ENCODE measurements at places on chromosomes 6 and 20. TPM values are rescaled to one million over a fixed set of nuclear protein-coding genes. Genes with fewer than 3 reads are reported as not detected.
A peak's percentile ranks its signal among the peaks of the same experiment; 100 is the strongest.

DNA sequence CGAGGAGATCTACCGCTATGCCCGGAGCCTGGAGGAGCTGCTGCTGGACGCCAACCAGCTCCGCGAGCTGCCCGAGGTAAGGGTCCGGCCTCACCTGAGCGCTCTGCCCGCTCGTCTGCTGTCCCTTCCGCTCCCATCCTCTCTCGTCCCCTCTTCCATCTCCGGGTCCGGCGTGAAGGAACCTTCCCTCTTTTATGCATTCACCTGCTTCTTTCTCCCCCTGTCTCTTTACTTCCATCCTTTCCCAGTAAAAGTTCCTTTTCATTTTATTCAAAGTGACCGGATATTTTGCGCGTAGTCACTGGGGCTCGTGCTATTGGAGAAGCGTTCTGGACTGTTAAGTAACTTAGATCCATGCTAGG is 516 bp downstream of the LRRC1 start:
- DNase-seq: no peak

- no peak for DNase-seq
These were observed 238.9 kb downstream of the TBC1D7 start for GRCh38 chr6:13089296-13089994.

DNA sequence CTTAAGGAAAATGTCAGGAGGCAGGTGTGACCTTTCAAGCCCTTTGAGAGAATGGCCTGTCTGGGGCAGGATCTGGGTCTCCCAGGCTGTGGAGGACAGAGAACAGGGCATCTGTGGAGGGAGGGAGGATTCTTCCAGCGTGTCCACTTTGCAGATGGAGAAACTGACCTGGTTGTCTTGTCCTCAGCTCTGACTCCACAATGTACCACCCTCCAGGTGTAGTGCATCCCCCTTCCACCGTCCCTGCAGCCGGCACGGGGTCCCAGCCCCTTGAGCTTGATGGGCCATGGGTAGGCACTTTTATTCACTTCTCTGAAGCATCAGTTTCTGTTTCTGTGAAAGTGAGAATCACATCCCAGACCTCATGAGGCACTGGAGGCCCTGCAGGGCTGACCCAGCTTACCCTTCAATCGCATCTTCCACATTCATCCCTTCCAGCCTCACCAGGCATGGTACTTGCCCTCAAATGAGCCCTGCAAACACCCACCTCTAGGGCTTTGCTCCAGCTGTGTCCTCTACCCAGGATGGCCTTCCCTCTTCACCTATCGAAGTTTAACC is 4.6 kb upstream of the TGM2 start:
- no peak for DNase-seq

DNA sequence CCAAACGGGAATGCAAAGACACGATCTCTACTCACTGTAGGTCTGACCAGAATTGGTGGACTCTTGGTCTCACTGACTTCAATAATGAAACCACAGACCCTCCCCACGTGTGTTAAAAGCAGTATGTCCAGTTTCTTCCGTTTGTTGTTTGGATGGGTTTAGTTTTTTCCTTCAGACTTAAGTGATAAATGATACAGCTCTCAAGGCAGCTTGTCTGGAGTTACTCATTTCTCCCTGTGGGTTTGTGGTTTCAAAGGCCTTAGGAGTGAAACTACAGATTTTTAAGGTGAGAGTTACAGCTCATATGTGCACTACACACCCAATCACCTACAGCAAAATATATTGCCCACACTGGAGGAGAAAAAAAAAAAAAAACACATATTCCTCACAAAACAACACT is 86.7 kb upstream of the STMND1 start:
- no peak for DNase-seq

The TAGAP gene
- total RNA-seq: not detected

DNA sequence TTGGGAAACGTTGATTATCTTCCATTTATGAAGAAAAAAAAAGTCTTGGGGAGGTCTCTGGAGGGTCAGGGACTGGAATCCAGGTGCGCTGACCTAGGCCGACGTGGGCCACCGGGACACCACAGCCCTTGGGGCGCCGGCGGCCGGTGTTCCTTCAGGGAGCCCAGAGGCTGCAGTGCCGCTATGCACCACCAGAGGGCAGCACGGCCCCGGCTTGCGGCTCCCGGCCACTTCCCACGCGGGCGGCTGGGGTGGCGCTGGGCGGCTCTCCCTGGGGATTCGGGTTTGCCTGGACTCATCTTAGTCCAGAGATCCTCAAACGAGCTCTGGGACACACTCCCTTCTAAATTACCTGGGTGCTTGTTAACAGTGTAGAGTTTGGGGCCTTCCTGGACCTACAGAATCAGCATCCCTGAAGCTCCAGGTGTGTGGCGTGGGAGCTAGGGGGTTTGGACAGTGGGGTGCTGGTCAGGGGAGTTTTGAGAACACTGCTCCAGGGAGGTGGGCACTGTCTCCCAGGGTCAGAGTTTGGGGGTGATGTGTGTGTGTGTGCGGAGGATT is 23.0 kb upstream of the GTSF1L start:
- peak; percentile 82 for DNase-seq

The GINS1 gene
- 74.3 TPM for total RNA-seq

The TBPL1 gene
- 50.0 TPM for total RNA-seq

Measured in H9 (cell line).